Dermis microvascular lymphatic vessel endothelial cell (primary cell): ENCODE measurements at places on chromosomes 5 and 9. TPM values are rescaled to one million over a fixed set of nuclear protein-coding genes. Genes with fewer than 3 reads are reported as not detected.

GRCh38 chr9:124124729-124125650, 113.4 kb downstream of the LHX2 start:
- no peak for DNase-seq

GRCh38 chr9:31588006-31588405, 796.4 kb upstream of the ACO1 start:
- no peak for DNase-seq

- no peak for DNase-seq
Measured at GRCh38 chr5:127056896-127057295, 16.4 kb downstream of the C5orf63 start.

Gene PPP3R2
- total RNA-seq = not detected in 2 replicates
